ENCODE measurements at places on chromosomes 16 and 17.

- DNase-seq, result no peak
Measured at GRCh38 chr17:81470944-81471817, 41.4 kb downstream of the ACTG1 start.

GRCh38 chr17:62875296-62875695 lies 67.2 kb upstream of the MARCHF10 start:
- DNase-seq, result no peak

DNA sequence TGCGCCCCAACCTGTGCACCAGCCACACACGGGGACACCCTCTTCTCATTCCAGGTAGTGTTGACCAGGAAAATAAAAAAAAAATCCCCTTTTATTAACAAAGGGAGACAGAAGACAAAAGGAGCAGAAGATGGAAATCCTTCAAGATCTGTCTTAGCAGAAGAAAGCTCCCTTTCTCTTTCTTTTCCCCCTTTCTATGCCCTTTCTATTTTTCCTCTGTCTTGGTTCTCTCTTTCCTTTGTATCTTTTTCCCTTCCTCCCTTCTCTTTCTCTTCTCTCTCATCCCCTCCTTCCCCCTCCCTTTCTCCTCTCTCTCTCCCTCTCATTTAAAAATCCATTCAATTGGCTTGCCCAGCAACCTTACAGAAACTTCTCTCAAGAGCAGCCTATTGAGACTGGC lies 254.1 kb upstream of the ZFHX3 start:
- DNase-seq, result no peak

- no peak for DNase-seq
Measured at GRCh38 chr17:34308371-34308770, 10.9 kb upstream of the CCL8 start.

DNA sequence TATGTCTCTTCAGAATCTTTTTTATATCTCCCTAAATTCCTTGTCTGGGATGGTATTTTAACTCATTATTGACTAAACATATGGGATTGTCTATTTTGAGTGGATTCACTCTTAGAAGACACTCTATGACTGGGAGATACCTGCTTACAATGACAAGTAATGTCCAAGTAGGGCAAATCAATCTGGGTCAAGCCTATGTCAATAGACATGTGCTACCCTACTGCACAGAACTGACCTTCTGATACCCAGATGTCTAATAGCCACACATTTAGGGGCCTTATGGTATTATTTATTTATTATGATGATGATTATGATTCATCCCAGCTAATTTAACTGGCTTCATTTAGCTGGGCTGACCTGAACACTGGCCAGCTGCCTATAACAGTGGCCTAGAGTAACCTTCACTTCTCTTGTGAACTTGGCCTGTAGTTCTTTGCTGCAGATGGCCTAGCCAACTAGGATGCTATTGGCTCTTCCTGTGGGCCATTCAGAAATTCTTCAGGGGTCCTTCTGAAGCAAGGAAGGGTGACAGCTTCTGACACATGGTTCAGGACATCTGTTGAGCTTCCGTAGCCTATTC lies 138.0 kb downstream of the ANKFN1 start:
- no peak for DNase-seq

- no peak for DNase-seq
Measured at GRCh38 chr16:1311738-1312466, 2.5 kb downstream of the UBE2I start.

GRCh38 chr16:82317411-82318167 lies 147.6 kb upstream of the MPHOSPH6 start:
- DNase-seq, result no peak

DNA sequence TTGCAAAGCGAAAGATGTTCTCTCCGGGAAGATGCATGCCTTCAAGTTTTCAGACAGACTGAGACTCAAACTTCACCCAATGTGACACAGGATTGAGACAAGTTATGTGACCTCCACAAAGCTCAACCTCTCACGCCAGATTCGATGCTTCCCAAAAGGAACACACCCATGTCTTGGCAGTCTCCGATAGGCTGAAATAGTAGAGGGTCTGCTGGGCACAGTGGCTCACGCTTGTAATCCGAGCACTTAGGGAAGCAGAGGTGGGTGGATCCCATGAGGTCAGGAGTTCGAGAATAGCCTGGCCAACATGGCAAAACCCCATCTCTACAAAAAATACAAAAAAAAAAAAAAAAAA lies 22.1 kb downstream of the ZFHX3 start:
- no peak for DNase-seq

DNA sequence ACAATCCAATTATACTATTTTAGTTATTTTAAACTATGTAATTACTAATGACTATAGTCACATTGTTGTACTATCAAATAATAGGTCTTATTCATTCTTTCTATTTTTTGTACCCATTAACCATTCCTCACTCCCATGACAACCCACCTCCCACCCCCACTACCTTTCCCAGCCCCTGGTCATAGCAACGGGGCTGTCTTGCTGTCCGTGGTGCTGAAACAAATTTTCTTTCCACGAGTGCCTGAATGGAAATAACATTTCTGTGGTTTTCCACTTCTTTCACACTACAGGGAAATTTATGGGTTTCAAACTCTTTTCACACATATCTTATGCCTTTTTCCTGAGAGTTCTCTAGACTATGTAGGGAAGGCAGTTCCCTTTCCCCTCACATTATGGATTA lies 326.6 kb downstream of the PHKB start:
- DNase-seq, result no peak

DNA sequence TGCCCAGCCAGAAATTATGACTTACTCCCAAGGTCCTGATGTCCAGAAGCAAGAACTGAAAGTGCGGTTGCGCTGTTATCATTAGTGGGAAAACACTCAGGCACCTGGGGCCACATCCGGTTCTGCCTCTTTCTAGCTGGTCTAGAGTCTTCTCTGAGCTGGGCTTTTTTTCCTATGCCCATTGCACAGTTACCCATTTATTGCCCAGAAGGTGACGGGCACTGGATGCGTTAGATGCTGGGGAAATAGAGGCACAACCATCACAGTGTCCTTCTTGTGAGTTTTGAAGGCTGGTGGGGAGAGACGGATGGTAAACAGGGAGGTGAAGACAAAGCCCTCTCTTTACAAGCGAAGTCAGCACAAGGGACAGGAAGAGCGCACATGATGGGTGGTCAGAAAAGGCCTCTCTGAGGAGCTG lies 37.7 kb downstream of the PLCG2 start:
- DNase-seq, result no peak

DNA sequence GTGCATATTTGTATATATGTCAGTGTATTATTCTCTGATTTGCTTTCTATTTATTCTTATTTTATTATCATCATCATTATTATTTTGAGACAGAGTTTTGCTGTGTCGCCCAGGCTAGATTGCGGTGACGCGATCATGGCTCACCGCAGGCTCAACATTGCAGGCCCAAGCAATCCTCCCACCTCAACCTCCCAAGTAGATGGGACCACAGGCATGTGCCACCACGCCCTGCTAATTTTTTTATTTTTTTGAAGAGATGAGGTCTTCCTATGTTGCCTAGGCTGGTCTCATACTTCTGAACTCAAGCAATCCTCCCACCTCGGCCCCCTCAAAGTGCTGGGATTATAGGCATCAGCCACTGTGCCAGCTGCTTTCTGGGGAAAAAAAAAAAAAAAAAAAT lies 8.4 kb upstream of the ARHGAP17 start:
- no peak for DNase-seq

- no peak for DNase-seq
Measured at GRCh38 chr17:7612294-7612640, 2.4 kb downstream of the FXR2 start.

DNA sequence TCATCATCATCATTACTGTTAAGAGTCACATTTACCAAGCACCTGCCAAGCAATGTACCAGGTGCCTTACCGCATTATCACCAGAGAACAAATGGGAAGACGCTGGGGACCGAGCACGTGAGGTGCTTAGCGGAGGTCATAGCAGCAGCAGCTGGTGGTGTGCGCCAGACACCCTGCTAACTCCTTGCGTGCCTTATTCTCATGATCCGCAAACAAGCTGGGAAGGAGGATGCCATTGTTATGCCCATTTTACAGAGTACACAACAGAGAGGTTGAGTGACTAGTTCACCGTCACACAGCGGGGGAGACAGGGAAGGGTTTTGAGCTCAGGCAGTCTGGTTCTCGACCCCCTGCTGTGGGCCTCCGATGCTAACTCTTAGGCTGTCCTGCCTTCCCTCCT lies 7.3 kb downstream of the ATP2A3 start:
- no peak for DNase-seq

GRCh38 chr16:79380995-79381602 lies 219.4 kb downstream of the MAF start:
- no peak for DNase-seq

DNA sequence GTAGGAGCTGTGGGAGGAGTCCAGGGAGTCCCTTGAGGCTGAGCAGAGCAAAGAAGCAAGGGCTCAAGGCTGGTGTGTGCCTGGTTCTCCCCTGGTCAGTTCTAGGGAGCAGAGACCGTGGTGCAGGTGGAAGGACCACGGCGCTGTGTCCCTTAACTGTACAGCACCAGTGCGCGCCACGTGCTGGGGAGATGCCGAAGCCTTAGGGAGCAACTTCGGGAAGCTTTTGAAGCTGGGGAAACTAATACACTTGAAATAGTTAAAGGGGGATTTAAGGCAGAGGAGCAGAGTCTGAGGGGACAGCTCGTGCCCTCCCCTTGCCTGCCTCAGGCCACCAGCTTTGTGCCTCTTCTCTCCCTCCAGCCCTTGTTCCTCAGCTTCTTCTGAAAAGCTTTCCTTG lies 27.5 kb downstream of the MINK1 start:
- no peak for DNase-seq

Measured in stimulated activated CD8-positive, alpha-beta memory T cell treated with anti-CD3 and anti-CD28 coated beads, Interleukin-15, amount 100 ng/mL, for 1 hour (primary cell).